Trophoblast cell (in vitro differentiated cells and primary cell): ENCODE measurements at places on chromosomes 3 and 15.
A peak's percentile ranks its signal among the peaks of the same experiment; 100 is the strongest.

- no peaks in the 10 kb centered on the region for H3K27me3 ChIP-seq
- peak; percentile 25 for DNase-seq
- peak overlapping the region; percentile 83 for H3K4me3 ChIP-seq
- H3K4me1 ChIP-seq, result peaks cover 46% of the 10 kb centered on the region
- H3K27ac ChIP-seq, result peak overlapping the region; percentile 12
Measured at GRCh38 chr3:52532838-52533622, 627 bp downstream of the NT5DC2 start.

GRCh38 chr3:123733805-123734526, 149.1 kb upstream of the HACD2 start:
- H3K36me3 ChIP-seq, result peaks cover 32% of the 10 kb centered on the region
- no peak overlapping the region for H3K4me3 ChIP-seq
- no peak for DNase-seq
- H3K27me3 ChIP-seq, result no peaks in the 10 kb centered on the region

- no peak overlapping the region for H3K4me3 ChIP-seq
Measured at GRCh38 chr15:100037901-100038300, 303.9 kb downstream of the ADAMTS17 start.

GRCh38 chr3:27431116-27431515, 53.1 kb downstream of the SLC4A7 start:
- H3K27ac ChIP-seq, result no peak overlapping the region
- H3K27me3 ChIP-seq, result no peaks in the 10 kb centered on the region
- no peak overlapping the region for H3K4me3 ChIP-seq
- DNase-seq, result peak; percentile 39
- H3K36me3 ChIP-seq, result peaks cover 10% of the 10 kb centered on the region

DNA sequence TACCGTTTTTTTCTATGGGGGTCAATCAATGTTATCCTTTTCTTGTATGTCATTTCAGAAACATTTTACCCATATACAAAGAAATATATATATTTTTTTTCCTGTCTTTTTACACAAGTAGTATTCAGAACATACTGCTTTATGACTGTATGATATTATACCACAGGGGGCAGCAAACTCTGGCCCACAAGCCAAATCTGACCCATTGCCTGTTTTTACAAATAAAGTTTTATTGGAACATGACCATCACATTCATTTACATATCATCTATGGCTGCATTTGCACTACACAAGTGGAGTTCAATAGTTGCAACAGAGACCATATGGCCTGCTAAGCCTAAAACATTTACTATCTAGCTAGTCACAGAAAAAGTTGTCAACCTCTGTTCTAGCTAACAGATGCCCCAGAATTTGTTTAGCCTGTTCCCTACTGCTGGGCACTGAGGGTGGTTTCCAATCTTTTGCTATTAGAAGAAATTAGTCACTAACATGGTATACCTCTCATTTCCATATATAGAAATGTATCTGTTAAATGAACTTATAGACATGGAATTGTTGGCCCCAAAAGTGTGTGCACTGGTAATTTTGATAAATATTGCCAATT, 57.7 kb downstream of the BFSP2 start:
- H3K36me3 ChIP-seq, result no peaks in the 10 kb centered on the region
- no peak overlapping the region for H3K4me3 ChIP-seq
- DNase-seq, result no peak
- no peaks in the 10 kb centered on the region for H3K27me3 ChIP-seq

DNA sequence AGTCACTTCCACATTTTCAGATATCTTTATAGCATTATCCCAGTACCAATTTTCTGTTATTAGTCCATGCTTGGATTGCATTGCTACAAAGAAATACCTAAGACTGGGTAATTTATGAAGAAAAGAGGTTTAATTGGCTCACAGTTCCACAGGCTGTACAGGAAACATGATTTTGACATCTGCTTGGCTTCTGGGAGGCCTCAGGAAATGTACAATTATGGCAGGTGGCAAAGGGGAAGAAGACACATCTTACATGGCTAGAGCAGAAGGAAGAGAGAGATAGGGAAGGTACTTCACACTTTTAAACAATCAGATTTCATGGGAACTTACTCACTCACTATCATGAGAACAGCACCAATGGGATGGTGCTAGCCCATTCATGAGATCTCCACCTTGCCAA, 172.3 kb upstream of the GPR149 start:
- H3K4me3 ChIP-seq, result no peak overlapping the region
- no peak overlapping the region for H3K27ac ChIP-seq
- no peaks in the 10 kb centered on the region for H3K4me1 ChIP-seq
- H3K27me3 ChIP-seq, result no peaks in the 10 kb centered on the region

DNA sequence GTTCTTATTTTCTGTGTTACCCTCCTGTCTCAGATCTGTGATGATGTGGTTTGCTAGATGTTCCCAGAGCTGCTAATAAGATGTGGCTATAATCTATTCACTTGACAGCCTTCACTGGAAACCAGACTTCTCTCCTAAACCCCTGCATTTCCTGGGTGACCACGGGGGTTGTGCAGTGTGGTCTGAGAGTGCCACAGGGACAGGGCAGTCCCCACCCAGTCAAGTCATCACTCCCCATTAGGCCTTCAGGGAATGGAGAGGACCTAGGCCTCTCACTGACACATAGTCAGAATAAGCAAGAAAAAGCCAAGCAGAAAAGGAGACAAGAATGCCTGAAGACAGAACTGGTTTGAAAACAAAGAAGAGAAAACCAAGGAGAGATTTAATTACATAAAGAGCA, 58.3 kb downstream of the GJD2 start:
- H3K4me1 ChIP-seq, result no peaks in the 10 kb centered on the region
- H3K4me3 ChIP-seq, result no peak overlapping the region
- H3K27ac ChIP-seq, result no peak overlapping the region
- H3K27me3 ChIP-seq, result no peaks in the 10 kb centered on the region
- H3K36me3 ChIP-seq, result no peaks in the 10 kb centered on the region
- no peak for DNase-seq

- no peaks in the 10 kb centered on the region for H3K4me1 ChIP-seq
- H3K4me3 ChIP-seq, result no peak overlapping the region
- no peak for DNase-seq
- H3K36me3 ChIP-seq, result no peaks in the 10 kb centered on the region
- H3K27me3 ChIP-seq, result no peaks in the 10 kb centered on the region
- no peak overlapping the region for H3K27ac ChIP-seq
Measured at GRCh38 chr3:11140030-11140712, 14.1 kb upstream of the HRH1 start.

DNA sequence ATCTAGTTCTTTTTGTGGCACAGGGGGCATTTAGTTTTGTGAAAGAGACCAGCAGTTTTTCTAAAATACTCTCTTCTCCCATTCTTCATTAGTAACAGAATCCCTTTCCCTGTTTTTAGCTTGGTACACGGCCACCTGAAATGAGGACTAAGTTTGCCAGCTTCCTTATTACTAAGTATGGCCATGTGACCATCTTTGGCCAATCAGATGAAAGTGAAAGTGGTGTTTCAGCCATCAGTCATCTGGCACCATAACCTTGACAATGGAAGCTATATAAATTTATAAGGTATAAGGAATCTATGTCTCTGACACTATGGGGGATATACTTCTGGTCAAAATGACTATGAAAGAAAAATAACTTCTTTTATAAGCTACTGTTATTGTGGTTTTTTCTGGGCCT, 570.4 kb downstream of the AGBL1 start:
- no peaks in the 10 kb centered on the region for H3K4me1 ChIP-seq
- no peak overlapping the region for H3K4me3 ChIP-seq
- H3K27ac ChIP-seq, result no peak overlapping the region

GRCh38 chr15:70521576-70522322, 241.6 kb downstream of the UACA start:
- DNase-seq, result no peak
- H3K36me3 ChIP-seq, result no peaks in the 10 kb centered on the region
- no peaks in the 10 kb centered on the region for H3K4me1 ChIP-seq
- H3K27ac ChIP-seq, result no peak overlapping the region

DNA sequence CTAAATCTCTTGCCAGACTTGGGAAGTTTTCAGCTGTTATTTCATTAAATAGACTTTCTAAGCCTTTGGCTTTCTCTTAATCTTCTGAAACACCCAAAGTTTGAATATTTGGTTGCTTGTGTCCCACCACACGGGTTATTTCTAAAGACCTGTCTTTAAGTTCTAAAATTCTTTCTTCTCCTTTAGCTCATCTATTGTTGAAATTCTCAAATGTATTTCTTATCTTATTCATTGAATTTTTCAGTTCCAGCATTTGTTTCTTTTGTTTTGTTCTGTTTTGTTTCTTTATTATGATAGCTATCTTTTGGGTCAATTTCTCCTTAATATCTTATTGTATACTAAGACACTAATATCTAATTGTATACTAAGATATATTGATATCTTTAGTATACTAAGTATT, 97.0 kb downstream of the ARRDC4 start:
- no peak overlapping the region for H3K27ac ChIP-seq
- no peak for DNase-seq
- H3K36me3 ChIP-seq, result no peaks in the 10 kb centered on the region

- DNase-seq, result no peak
- no peak overlapping the region for H3K4me3 ChIP-seq
- H3K4me1 ChIP-seq, result peaks cover 2% of the 10 kb centered on the region
- peaks cover 28% of the 10 kb centered on the region for H3K36me3 ChIP-seq
Measured at GRCh38 chr3:51630513-51630912, 40.5 kb upstream of the TEX264 start.

- H3K4me3 ChIP-seq, result no peak overlapping the region
- no peak for DNase-seq
- no peaks in the 10 kb centered on the region for H3K36me3 ChIP-seq
- H3K4me1 ChIP-seq, result no peaks in the 10 kb centered on the region
Measured at GRCh38 chr3:70488816-70489215, 176.4 kb upstream of the MDFIC2 start.

DNA sequence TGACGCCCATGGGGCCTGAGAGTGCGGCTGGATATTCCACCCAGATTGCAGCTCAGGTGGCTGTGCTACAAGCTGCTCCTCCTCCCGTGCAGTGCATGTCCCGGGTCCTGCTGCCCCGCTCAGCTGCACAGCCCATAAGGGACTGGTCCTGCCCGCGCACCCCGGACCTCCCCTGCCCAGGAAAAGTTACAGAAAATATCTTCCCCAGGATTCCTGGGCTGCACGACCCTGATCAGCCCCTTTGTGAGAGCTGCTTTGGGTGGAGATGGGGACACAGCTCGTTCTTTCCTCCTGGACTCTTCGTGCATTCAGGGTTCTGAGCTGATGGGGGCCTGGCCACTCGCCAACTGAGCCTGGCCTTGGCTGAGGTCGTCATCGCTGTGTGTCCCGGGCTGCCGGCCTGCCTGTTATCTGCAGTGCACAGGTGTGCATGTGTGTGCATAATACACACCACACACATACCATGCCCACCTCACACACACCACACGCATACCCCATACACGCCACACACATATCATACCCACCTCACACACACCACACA, 28.8 kb downstream of the APBA2 start:
- H3K27ac ChIP-seq, result no peak overlapping the region
- no peaks in the 10 kb centered on the region for H3K4me1 ChIP-seq
- no peaks in the 10 kb centered on the region for H3K27me3 ChIP-seq
- no peak for DNase-seq

DNA sequence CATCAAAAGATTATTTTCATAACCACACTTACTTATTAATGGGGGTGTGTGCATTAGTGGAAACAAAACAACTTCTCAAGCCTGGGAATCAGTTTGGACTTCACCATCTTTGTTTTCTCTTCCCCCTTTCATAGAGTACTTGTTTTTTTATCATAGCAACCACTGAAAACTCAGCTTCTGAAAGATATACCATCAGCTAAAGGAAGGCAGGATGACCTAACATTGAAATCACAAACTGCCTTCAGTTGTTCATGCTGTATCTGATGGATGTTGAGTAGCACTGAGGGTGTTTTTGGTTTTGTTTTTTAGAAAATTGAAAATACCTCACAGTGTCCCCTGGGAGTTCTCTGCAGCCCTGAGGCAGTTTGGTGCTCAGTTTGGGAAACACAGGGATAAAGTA, 46.5 kb downstream of the NEK10 start:
- no peaks in the 10 kb centered on the region for H3K27me3 ChIP-seq
- no peak overlapping the region for H3K27ac ChIP-seq
- H3K36me3 ChIP-seq, result no peaks in the 10 kb centered on the region
- H3K4me1 ChIP-seq, result no peaks in the 10 kb centered on the region

DNA sequence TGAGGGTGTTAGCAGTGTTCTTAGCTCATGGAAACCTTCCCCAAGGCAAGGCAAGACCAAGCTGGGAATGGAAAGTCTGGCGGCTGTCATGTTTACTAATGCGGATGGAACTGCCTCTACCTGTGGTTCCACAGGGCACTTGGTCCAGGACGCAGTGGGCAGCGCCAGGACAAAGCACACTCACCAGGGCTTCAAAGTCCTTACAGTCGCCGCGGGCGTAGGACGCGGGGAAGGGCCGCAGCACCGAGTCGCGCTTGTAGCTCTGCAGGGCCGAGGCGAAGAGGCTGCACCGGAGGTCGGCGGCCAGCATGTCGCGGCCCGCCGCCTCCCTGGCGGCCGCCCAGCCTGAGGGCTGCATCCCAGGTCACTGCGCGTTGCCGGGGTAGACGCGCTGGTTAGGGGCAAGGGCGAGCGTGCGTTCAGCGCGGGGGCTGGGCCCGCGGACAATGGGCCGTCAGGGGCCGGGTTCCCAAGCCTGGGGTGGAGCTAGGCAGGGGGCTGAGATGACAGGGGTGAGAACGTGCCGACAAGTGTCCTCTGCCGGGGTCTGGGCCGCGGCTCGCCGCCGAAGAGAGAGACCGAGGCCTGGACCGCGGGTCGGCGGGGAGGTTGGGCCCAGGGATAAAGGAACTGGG, 497 bp downstream of the PARP16 start:
- H3K4me1 ChIP-seq, result peaks cover 3% of the 10 kb centered on the region
- no peaks in the 10 kb centered on the region for H3K27me3 ChIP-seq
- H3K36me3 ChIP-seq, result no peaks in the 10 kb centered on the region
- peak overlapping the region; percentile 66 for H3K27ac ChIP-seq
- peak; percentile 68 for DNase-seq

DNA sequence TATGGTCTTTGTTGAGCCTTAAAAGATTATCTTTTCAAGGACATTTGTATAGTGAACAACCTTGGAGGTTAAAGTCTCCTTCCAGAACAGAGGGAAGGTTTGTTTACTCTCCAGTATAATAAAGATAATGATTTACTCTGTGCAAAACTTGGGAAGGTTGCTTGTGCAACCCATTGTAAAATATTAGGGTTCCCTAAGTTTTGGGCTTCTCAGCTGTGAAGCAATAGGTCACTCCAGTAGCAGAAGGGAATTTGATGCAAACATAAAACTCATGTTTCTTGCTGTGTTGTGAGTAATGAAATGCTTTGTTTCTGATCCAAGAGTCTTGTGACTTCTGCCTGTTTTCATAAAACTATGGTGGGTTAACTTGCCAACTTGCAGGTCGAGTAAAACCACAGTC, 177.5 kb downstream of the SUCNR1 start:
- no peak overlapping the region for H3K27ac ChIP-seq
- DNase-seq, result no peak
- no peaks in the 10 kb centered on the region for H3K27me3 ChIP-seq
- no peak overlapping the region for H3K4me3 ChIP-seq
